Uterus (tissue), 4 donors: ENCODE measurements at places on chromosomes 4 and X. TPM values are rescaled to one million over a fixed set of nuclear protein-coding genes. Genes with fewer than 3 reads are reported as not detected.

DNA sequence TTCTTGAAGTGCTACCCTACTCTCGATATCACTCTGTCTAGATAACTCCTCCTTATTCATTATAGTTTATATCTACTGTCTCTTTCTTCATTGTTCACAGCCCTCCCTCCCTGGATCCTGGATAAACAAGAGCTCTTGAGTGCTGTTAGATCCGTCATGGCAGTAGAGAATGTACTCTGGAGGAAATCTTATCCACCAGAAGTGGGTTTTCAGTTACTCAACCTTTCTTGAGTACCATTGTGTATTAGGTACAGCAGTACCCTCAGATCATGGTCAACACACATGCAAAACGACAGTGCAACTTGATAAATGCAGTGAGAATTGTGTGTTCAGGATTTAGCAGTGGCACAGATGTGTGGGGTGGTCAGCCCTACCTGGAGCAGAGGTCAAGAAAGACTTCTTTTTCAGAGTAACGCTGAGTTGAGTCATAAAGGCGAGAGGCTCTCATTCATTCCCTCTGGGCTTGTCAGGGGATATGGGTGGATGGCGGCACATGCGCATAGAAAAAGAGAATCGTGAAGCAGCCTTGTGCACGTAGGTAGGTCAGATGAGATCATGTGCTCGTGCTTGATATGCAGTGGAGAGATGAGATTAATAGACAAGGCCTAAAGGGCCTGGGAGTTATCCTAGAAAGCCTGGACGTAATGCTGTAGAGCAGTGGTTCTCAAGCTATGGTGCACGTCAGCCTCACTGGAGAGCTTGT, 89.5 kb downstream of the SNX25 start:
- no peak for DNase-seq

GRCh38 chrX:110268886-110269285, 49.0 kb downstream of the AMMECR1 start:
- no peak for DNase-seq

DNA sequence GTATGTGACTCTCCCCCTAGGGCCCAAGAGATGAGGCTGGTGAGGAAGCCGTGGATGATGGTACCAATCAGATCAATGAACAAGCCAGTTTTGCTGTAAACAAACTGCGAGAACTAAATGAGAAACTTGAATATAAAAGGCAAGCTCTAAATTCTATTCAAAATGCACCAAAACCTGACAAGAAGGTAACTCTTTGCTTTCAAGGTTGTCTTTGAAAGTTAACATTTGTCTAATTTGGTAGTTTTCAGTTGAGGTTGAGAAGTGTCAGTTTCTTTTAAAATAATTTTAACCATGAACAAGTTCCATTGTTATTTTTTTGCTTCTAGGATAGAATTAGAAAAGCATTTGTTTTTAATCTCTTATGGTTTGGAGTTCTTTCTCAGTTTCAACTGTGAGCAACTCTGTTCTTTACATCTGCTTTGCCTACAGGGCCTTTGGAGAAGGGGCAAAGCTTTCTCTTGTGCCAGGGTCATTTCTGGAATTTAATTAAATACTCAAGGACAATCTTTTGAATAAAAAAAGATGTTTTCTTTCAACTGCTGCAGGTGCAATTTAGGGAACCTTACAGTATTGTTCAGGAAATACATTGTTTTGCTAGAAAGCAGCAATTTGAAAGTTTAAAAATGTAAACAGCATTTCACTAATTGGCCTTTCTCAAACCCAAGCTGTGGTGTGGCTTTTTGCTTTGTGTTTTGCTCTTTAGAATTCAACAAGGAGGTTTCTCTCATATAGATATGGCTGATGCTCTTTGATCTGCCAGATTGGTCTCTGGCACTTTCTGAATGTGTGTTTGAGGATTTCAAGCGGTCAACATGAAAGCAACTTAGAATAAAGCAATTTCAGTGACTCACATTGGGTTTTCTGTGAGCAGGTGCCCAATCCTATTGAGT, 62.9 kb downstream of the LRP2BP start:
- DNase-seq: no peak

GRCh38 chr4:98560321-98560720, 98.1 kb downstream of the TSPAN5 start:
- DNase-seq: no peak

- no peak for DNase-seq
These were observed 170.6 kb upstream of the FAM9B start for GRCh38 chrX:9204560-9204959.

The AFAP1 gene
- 9.2 TPM for total RNA-seq

DNA sequence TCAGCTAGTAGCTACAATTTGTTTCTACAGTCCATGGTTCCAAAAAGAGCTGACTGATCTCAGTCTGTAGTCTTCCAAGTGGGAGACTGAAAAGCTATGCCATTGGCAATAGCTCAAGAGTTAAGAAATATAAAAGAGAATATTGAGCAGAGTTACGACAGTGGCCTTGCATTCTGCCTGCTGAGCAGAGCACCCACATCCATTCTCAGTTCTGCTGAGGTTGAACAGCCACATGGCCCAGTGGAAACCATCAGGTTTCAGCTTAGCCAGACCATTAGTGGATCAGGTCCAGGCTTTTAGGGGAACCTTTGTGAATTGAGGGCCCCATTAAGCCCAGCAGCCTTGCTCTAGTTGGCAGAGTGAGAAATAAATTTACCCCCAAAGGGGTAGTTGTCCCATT, 28.1 kb downstream of the ZNF81 start:
- no peak for DNase-seq

- DNase-seq: no peak
These were observed 437.1 kb upstream of the CTSO start for GRCh38 chr4:156390599-156391324.

The IRF2 gene
- 7.9 TPM for total RNA-seq

GRCh38 chr4:159017323-159018026, 85.4 kb upstream of the RAPGEF2 start:
- no peak for DNase-seq

The FRMPD4 gene
- total RNA-seq: not detected

DNA sequence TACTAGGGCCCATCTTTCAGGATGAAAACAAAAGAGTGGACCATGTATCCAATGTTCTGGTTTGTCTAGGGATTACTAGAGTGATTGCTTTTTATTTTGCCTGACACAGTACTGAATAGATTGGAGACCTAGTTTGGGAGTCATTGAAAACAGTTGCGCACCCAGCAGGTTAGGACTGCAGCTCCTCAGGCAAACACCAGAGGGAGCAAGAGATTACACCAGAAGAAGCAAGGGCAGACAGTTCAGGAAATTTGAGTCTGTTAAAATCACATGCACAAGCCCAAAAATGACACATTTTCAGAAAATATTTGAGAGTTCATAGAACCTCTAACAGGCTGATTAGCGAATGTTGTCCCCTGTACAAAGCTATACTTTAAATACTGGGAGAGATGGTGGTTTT, 55.6 kb downstream of the CYLC1 start:
- DNase-seq: no peak

The MANBA gene
- 6.4 TPM for total RNA-seq

The FRMD7 gene
- 1.6 TPM for total RNA-seq
